Activated naive CD8-positive, alpha-beta T cell treated with anti-CD3 and anti-CD28 coated beads, Interleukin-2, amount 50 U/mL, for 24 hours (primary cell): ENCODE measurements at places on chromosomes 1 and 21.

DNA sequence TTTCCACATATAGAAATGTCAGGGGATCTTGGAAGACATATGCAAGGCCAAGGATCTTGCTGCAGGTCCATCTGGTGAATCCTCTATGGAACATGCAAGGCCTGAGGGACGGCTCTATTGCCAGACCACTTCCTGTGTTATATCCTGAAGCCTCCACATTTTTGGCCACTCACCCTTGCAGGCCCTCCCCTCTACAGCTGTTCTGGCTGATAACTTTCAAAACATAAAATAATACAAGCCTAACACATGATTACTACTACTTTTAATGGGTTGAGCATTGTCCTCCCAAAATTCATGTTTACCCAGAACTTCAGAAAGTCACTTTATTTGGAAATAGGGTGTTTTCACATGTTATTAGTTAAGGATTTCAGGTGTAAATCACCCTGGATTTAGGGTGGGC lies 18.5 kb upstream of the LYPLAL1 start:
- DNase-seq: no peak
- no peaks in the 10 kb centered on the region for H3K36me3 ChIP-seq
- peaks cover 13% of the 10 kb centered on the region for H3K27me3 ChIP-seq

- H3K27ac ChIP-seq: no peak overlapping the region
- H3K36me3 ChIP-seq: no peaks in the 10 kb centered on the region
- DNase-seq: no peak
- peaks cover 2% of the 10 kb centered on the region for H3K4me1 ChIP-seq
- H3K27me3 ChIP-seq: no peaks in the 10 kb centered on the region
These were observed 52.0 kb upstream of the TACSTD2 start for GRCh38 chr1:58629031-58629462.

DNA sequence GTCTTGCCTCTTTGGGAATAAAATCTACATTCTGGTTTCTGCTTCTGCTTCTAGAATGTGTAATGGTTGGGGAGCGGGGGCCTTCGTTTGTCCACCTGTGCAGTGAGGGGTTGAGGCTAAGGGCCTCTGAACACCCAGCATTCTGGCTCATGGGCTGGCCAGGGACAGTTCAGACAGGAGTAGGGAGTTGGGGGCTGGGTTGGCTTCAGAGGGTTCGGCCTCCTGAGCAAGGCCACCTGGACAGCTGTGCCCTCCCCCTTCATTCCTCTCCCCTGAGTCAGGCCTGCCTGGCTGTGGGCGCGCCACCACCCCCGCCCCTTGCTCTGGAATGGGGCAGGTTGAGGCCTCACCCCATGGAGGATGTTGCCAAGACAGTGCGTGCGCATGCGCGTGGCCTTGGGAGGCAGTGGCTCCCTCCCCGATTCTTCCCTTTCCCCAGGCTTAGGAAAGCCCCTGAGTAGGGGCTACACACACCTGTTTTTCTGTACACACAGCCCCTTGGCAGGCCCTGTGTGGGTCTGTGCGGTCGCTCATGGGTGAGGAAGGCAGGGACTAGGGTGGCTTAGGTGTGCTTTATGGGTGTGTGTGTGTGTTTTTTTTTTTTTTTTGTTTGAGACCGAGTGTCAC lies 57.0 kb downstream of the YARS1 start:
- no peaks in the 10 kb centered on the region for H3K27me3 ChIP-seq
- H3K27ac ChIP-seq: no peak overlapping the region
- no peak for DNase-seq
- H3K4me1 ChIP-seq: peaks cover 25% of the 10 kb centered on the region
- no peaks in the 10 kb centered on the region for H3K36me3 ChIP-seq

- H3K4me1 ChIP-seq: peaks cover 3% of the 10 kb centered on the region
- no peaks in the 10 kb centered on the region for H3K36me3 ChIP-seq
These were observed 42.9 kb upstream of the SLC44A3 start for GRCh38 chr1:94777281-94777680.

DNA sequence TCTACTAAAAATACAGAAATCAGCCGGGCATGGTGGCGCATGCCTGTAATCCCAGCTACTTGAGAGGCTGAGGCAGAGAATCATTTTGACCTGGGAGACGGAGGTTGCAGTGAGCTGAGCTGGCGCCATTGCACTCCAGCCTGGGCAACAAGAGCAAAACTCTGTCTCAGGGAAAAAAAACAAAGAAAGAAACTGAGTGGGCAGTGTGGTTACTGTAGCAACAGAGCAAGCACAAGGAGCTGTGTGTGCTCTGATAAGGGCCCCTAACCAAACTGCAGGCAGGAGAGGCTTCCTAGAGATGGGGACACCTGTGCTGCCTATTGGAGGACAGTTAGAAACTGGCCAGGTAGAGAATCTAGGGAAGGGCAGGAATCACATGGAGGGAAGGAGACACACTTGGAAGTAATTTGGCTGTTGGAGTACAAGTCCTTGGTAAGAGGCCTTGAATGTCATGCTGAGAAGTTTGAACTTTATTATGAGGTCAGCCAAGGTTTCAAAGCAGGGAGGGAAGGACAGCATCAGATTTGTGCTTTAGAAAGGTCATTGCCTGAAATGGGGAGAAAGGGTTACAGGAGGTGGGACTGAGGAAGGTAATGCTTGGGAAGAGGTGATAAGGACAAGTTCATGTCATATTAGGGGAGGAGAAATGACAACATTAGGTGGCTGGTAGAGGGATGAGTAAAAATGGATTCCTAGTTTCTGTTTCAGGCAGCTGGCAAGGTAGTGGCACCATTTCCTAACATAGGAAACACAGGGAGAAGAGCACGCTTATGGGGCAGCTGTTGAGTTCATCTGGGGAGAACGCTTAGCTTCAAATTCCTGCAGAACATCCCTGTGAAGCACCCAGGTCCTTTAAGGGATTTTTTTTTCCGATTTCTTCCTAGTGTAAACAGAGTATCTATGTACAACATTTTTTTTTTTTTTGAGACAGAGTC lies 69.2 kb upstream of the ARTN start:
- H3K36me3 ChIP-seq: no peaks in the 10 kb centered on the region
- peak overlapping the region; percentile 67 for H3K27ac ChIP-seq

DNA sequence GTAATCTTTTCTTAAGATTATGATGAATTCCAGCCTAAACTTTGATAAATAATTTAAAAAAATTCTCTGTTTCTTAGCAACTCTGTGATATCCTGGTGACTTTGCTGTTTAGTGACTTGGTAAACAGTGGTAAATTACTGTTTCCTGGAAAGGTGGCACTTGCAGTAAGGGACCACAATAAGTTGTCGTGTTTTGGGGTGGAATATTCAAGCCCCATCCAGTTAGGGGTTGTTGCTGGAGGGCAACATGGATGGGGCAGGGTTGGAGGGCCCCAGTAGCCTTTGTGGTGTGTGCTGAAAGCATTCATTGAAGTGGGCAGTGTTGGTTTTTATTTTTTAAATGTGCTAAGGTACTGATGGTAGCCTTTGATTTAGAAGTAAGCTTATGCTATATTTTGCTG lies 30.3 kb downstream of the PRDM2 start:
- H3K36me3 ChIP-seq: peaks cover 14% of the 10 kb centered on the region
- H3K27ac ChIP-seq: peak overlapping the region; percentile 99
- DNase-seq: no peak
- H3K27me3 ChIP-seq: no peaks in the 10 kb centered on the region

GRCh38 chr1:55320891-55321290 lies 105.7 kb upstream of the USP24 start:
- no peak overlapping the region for H3K27ac ChIP-seq
- H3K4me3 ChIP-seq: no peak overlapping the region
- no peaks in the 10 kb centered on the region for H3K4me1 ChIP-seq
- H3K27me3 ChIP-seq: no peaks in the 10 kb centered on the region
- no peaks in the 10 kb centered on the region for H3K36me3 ChIP-seq
- DNase-seq: no peak

DNA sequence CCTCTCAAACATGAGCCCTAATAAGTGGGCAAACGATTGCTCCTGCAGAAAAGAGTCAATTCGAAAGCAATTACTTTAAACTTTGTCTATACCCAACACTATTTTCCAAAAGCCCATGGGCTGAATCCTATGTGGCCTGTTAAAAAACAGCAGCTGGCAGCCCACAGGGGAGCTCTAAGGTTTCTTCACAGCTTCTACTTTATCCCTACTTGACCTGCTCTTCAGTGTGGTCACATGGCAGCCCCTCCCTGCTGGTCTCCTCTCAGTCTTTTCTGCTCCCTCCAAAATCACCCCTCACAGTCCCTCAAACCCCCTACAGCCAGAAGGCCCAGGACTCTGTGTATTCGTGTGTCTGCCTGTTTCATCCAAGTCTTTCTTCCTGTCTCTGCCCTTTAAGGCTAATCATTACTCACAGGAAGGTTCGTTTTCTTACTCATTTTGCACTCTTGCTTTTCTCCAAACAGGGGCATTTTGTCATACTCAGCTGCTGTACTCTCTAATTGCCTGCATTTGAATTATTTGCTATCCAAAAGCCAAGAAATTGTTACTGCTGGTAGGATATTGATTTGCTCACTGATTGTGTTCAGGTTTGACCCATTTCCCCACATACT lies 62.4 kb upstream of the FAM3B start:
- DNase-seq: no peak
- H3K4me1 ChIP-seq: no peaks in the 10 kb centered on the region
- no peaks in the 10 kb centered on the region for H3K36me3 ChIP-seq
- no peak overlapping the region for H3K27ac ChIP-seq

DNA sequence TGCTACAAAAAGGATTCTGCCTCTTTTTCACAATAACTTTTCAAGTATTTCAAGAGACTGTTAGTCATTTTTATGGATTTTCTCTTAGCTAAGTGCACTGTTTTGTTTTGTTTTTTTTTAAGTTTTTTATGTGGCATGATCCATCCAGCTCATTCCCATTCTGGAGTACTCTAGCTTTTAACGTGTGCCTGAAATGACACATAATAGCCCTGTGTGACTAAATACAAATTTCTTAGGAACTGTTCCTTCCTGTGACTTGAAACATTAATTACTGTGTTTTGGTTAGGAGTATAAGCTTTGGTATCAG lies 143.9 kb downstream of the HS2ST1 start:
- H3K36me3 ChIP-seq: peaks cover 2% of the 10 kb centered on the region
- H3K27ac ChIP-seq: no peak overlapping the region
- H3K4me3 ChIP-seq: no peak overlapping the region
- H3K27me3 ChIP-seq: no peaks in the 10 kb centered on the region
- peaks cover 41% of the 10 kb centered on the region for H3K4me1 ChIP-seq

DNA sequence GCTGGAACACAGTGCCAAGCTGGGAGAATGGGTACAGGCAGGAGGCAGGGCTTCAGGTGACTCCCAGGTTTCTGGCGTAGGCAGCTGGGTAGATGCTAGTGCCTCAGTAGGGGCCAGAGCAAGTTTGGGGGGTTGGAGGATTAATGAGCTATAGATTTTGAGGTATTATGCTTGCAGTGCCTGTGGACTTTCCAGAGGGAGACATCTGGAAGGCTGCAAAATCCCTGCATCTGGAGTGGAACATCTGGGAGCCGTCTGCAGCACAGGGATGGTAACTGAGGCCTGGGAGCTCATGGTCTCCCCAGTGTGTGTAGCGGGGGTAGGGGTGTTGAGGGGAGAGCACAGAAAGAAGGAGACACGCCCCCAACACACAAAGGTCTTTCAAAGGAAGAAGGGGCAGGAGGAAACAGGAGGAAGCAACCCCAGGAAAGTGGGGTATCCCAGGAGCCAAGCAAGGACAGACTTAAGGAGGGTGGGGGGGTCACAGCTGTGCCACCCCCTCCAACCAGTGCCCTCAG lies 2.2 kb upstream of the PDZK1IP1 start:
- no peaks in the 10 kb centered on the region for H3K4me1 ChIP-seq
- H3K36me3 ChIP-seq: no peaks in the 10 kb centered on the region
- H3K4me3 ChIP-seq: no peak overlapping the region

DNA sequence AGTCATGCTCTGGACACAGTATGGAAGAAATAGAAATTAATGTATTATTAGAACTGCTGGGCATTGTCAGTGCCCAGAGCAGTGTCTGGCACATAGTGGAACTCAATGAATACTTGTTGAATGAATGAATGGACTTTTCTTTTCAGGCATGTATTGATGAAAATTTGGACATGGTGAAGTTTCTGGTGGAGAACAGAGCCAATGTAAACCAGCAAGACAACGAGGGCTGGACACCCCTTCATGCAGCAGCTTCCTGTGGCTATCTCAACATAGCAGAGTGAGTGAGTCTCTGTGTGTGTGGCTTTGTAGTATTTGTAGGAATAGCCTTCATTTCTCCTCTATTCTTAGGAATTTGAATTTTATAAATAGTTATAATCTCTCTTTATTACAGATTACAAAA lies 68.1 kb downstream of the PPP1R12B start:
- H3K27ac ChIP-seq: no peak overlapping the region
- no peak for DNase-seq
- no peaks in the 10 kb centered on the region for H3K27me3 ChIP-seq

- no peak overlapping the region for H3K4me3 ChIP-seq
- peaks cover 4% of the 10 kb centered on the region for H3K4me1 ChIP-seq
- no peak for DNase-seq
- no peaks in the 10 kb centered on the region for H3K27me3 ChIP-seq
- H3K36me3 ChIP-seq: peaks cover 7% of the 10 kb centered on the region
These were observed 233.7 kb upstream of the DMRTA2 start for GRCh38 chr1:50656931-50657330.

GRCh38 chr1:229970714-229971113 lies 96.3 kb upstream of the GALNT2 start:
- no peak overlapping the region for H3K4me3 ChIP-seq
- peaks cover 1% of the 10 kb centered on the region for H3K4me1 ChIP-seq
- no peak for DNase-seq
- no peak overlapping the region for H3K27ac ChIP-seq

DNA sequence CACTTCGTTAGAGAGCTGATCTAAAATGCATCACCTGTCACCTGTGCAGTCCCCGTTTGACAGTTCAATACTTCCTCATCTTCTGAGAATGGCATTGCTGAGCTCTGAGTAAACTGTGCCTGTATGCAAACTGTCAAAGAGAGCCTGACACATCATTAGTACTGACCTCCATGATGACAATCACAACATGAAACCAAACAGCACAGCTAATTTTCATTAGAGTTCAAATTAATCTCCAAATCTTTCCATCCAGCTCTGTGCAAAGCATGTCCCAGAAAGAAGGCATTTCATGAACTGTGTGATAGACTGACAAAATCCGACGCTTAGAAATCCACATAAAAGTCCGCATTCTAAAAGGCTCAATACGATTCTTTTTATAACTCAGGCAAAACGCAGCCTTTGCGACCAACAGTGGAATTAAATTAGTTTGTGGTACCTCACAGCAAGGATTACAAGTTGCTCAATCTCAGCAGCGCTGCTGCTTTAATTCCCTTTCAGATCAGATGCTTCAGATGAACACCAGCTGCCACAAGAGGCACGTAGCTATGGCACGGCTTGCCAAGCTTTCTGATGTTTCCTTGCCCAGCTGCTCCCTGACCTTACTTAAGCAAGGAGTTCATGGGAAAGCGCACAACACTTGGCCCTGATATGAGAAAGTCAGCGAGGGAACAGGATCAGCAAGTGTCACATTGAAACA lies 765.5 kb upstream of the PRMT6 start:
- DNase-seq: no peak
- no peaks in the 10 kb centered on the region for H3K36me3 ChIP-seq
- H3K4me3 ChIP-seq: no peak overlapping the region
- no peaks in the 10 kb centered on the region for H3K27me3 ChIP-seq

- H3K4me1 ChIP-seq: no peaks in the 10 kb centered on the region
- DNase-seq: no peak
- peaks cover 13% of the 10 kb centered on the region for H3K27me3 ChIP-seq
These were observed 219.2 kb downstream of the FOXD2 start for GRCh38 chr1:47656719-47657685.

- H3K27me3 ChIP-seq: no peaks in the 10 kb centered on the region
- no peak for DNase-seq
- H3K36me3 ChIP-seq: peaks cover 21% of the 10 kb centered on the region
- H3K4me1 ChIP-seq: peaks cover 55% of the 10 kb centered on the region
- H3K27ac ChIP-seq: peak overlapping the region; percentile 40
These were observed 37.1 kb upstream of the IL12RB2 start for GRCh38 chr1:67270541-67270940.
